CMK (cell line): ENCODE measurements at places on chromosomes 6 and 20.
A peak's percentile ranks its signal among the peaks of the same experiment; 100 is the strongest.

GRCh38 chr6:169247991-169248390, 5.7 kb downstream of the THBS2 start:
- DNase-seq: no peak

DNA sequence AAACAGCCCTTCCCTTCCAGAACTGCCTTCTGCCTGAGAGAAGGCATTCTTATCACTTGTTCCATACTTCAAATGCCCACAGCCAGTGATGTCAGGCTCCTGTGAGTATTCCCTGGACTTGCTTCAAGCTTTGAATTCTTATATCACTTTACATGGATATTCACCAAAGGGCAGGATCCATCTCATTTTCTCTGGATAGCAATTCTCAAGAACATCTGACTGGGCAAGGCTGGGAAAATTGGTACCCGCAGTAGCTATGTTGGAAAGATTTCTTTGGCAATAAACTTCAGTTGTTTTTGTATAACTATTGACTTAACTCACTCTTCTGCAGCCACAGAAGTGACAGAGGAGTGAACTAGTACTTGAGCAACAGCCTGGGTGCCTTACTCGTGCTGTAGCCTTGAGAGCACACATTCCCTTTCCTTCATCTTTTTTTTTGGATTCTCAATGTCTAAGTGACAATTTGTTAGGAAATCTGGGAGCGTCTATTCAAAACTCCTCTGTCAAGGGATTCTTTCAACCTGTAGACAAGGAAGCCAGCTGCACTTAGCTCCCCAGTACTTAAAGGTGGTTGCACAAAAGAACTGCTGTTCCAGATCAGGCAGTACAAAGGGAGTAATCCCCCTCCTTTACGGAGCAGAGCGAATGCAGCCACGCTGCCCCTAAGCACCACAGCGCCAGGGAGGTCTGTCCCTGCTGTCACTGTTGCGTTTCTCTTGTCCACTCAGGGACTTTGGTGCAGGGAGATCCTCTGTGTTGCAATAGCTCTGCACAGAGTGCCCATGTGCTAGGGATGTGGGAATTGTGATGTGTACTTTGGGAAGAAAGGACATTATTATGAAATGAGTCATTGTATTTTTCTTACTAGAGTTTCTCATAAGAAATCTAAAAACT, 69.6 kb downstream of the JAG1 start:
- DNase-seq: no peak

DNA sequence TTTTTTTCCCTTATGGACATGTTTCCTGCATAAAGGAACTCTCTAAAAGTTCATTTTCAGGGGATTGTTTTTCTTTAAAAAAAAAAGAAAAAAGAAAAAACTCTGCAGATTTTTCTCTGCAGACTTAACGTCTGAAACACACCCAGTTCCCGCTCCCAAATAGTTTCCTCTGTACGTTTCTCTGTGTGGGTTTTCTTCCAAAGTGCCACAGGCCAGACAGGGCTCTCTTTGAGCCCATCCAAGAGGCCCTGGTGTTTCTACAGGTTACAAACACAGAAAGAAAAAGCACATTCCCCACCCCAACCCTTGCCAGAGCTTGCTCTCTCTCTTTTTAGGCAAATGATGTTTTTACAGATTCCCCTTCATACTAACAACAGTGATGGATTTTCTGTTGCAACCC, 258.6 kb downstream of the FNDC1 start:
- DNase-seq: no peak

GRCh38 chr20:49328790-49329189, 50.9 kb upstream of the ZNFX1 start:
- DNase-seq: no peak

GRCh38 chr6:22828179-22829062, 259.1 kb downstream of the HDGFL1 start:
- DNase-seq: no peak

DNA sequence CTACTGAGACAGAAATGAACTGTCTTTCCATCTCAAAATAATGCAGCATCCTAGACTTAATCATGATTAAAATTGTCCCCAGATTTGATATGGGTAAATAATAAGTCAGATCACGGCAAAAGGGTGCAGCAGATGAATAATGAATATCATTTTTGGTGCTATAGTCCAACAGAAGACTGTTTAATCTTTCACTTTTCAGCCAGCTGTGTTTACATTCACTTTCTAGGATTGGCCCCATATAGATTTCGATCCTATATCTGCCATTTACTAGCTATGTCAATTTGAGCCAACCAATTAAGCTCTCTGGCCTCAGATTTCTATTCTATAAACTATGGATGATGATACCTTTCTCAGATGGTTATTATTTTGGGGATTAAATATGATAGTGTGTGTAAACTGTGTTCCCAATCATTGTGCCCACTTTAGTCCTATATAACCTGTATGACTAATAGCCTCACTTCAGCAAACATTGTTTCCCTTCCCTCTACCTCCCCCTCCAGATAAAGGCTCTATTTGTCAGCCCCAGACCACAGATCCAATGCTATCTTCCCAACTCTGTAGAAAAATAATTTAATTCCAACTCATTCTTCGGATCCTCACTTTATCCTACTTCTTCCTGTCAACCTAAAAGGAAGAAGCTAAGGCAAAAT, 53.6 kb upstream of the NT5E start:
- no peak for DNase-seq

GRCh38 chr20:54174457-54175175, 830 bp upstream of the CYP24A1 start:
- no peak for DNase-seq

GRCh38 chr6:3088968-3089367, 20.7 kb downstream of the RIPK1 start:
- DNase-seq: no peak

- peak; percentile 55 for DNase-seq
These were observed 1.3 kb downstream of the SRF start for GRCh38 chr6:43172104-43173007.

DNA sequence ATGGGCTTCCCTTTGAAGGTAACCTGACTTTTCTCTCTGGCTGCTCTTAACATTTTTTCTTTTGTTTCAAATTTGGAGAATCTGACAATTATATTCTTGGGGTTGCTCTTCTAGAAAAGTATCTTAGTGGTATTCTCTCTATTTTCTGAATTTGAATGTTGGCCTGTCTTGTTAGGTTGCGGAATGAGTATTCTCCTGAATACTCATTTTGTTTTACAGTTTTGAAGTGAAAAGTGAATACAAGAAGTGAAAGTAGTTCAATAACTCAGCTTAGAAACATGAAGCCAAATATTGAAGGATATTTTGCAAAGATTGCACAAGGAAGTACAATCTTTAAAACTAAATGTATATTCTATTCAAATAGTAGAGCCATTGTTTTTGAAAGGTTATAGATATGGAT, 120.2 kb upstream of the MAP3K4 start:
- DNase-seq: no peak

GRCh38 chr6:123030282-123030681, 34.2 kb downstream of the CLVS2 start:
- DNase-seq: no peak

DNA sequence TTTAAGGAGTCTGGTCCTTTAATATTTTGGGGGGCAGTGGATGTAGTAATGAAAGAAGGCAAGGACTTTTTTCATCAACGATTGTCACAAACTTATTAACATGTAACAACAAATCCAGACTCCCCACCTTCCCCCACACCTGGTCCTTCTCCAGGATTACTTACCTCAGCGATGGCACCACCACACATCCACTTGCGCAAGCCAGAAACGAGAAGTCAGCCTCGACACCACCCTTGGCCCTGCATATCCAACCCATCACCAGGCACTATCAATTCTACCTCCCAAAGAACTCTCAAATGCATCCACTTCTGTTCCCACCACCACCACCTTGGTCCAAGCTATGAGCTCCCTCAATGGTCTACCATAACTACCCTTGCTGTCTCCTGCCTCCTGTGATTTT, 6.6 kb downstream of the EZR start:
- no peak for DNase-seq

GRCh38 chr6:156391977-156392376, 385.2 kb upstream of the ARID1B start:
- DNase-seq: no peak

GRCh38 chr6:129749749-129750120, 39.8 kb upstream of the ARHGAP18 start:
- DNase-seq: no peak

DNA sequence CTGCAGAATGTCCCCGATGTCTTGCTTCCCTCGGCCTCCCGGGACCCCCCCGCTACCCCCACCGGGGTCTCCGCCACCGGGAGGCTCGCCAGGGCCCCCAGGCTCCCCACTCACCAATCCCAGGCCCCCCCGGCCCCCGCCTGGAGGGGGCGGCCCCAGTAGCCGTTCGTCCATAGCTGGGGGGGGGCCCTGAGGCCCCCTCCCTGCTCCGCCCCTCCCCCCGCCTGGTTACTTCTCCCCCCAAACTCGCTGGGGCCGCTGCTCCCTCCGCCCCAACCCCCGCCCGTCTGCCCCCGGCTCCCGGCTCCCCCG, 304 bp downstream of the PBX2 start:
- no peak for DNase-seq

GRCh38 chr6:155185544-155185943, 78.3 kb upstream of the CLDN20 start:
- no peak for DNase-seq

DNA sequence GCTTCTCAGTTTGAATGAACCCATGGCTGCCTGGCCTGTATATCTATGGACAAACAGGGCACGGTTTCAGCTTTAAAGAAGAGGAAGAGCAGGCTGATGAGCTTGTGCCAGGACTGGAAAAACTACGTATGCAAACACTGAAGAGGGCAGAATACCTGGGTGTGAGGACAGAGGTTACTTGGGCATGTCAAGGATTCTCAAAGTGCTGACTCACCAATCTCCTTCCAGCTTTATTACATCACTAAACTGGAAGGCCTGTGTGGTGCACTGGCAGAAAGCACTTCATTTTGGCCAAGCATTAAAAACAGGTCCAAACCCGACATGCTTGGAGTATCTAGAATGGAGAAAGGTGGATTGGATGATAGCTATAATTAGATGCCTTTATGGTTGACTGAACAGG, 95.2 kb downstream of the GMPR start:
- DNase-seq: no peak

- no peak for DNase-seq
These were observed 31.8 kb upstream of the CCDC167 start for GRCh38 chr6:37531437-37532036.

DNA sequence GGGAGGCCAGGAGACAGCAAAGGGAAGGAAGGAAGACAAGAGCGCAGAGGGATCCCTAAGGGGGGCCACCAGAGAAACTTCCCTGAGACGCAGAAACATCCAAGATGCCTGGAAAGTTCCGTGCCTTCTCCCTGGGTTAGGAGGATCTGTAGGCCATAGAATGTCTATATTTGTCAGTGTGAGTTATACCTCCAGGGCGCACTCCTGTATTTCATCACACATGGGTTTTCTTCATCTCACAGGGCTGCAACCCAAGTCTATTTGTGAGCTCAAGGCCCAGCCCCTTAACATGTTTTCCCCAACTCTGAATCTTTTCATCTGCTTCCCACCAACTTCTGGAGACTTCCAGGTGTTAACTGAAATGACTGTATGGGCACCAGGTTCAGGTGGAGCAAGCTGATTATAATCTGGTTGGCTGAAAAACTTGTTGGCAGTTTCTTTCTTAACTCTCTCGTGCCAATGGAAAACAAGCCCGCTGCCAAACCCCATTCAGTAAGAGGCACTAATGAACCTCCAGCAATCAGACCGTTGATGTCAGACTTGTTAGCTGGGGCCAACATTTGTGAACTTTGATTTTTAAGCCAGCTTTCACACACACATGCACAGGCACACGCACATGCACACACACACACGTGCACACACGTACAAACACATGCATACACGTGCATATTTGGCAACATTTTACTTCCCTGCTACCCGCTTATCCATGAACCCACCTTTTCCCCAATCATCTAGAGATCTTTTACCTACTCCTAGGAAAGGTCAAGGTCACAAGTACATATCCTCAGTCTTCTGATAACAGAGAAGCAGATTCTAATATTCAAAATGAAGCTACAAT, 247.5 kb upstream of the GMDS start:
- no peak for DNase-seq

- DNase-seq: no peak
These were observed 251.3 kb downstream of the ANKRD60 start for GRCh38 chr20:57977141-57977540.

DNA sequence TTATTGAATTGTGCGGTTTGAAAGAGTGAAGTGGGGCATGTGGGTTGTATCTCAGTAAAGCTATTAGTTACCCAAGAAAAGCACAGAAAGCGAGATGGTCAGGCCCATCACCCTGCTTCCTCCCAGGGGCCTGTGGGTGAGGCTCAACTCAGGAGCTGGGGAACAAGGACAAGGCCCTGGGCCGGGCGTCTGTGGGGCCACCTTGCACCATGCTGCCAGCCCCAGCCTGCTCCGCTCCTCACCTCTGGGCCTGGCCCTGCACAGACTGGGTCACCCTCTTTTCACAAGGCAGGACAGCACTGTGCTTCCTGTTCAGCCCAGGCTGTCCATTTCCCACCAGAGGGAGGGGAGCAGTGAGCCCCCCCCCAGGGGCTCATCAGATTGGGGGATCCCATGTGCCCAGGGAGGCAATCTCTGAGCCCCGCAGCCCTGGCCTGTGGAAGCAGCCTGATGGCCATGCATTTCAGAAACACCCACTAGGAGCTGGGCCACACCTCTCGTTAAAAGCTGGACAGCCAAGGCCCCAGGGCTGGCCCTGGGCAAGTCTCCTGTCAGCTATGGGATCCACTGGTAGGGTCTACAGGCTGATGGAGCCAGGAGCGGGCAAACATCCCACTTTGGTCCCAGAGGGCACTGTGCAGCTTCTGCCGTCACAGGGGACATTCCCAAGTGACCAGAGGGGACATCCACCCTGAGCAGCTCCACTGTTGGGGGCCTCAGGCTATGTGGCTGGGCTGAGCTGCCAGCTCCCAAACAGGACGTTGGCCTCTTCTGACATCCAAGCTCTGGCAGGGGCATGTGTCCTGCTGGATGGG, 55.9 kb downstream of the YTHDF1 start:
- no peak for DNase-seq

DNA sequence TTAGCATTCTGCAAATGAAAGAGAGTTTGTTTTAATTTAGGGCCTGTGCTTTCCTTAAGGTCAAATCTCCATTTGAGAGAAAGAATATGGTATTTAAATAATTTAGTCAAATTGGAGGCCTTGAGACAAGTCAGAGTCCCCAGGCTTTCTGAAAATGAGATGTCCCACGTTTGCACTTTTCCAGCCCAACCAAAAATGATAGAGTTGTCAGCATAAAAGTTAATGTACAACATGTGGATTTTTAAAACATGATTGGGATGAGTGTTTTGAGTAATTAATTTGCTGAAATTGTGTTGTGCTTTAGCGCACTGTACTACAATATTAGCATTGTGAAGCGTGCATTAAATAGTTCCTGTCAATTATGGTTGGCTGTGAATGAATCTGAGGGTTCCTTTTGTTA, 10.0 kb downstream of the CD83 start:
- no peak for DNase-seq
